Stimulated activated CD4-positive, alpha-beta T cell treated with anti-CD3 and anti-CD28 coated beads, Interleukin-4, amount 100 ng/mL, for 4 hours (primary cell): ENCODE measurements at places on chromosomes 6 and 20.

DNA sequence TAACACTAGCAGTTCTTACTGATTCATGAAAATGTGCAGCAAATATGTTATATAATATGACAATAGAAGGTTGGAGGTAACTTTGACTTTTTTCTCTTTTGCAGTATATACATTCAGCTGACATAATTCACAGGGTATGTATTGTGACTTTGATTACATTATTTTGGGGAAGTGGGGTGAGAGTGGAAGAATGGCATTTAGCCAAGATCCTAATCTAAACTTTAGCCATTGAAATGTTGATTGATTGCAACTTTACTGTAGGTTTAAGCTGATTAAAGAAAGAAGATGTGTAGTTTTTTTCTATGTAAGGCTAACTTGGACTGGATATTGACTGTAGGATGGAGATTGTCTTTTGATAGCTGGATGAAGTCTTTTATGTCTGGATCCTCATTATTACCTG lies 46.0 kb downstream of the MAPK14 start:
- DNase-seq, result no peak

GRCh38 chr6:145529582-145529981 lies 205.7 kb downstream of the EPM2A start:
- DNase-seq, result no peak

DNA sequence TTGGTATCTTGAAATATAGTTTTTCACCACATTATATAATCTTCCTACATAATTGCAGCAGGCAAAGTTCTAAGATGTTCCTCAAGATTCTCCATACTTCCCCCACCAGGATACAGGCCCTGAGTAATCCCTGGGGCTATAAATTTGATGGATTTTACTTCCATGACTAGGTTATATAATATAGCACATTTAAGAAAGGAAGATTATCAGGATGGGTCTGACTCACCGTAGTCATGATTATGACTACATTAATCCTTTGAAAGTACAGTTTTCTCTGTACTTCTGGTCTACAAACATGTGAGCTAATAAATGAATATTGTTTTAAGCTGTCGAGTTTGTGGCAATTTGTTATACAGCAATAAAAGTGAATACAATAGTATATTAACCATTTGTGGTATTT lies 122.5 kb downstream of the MACROD2 start:
- DNase-seq, result no peak

DNA sequence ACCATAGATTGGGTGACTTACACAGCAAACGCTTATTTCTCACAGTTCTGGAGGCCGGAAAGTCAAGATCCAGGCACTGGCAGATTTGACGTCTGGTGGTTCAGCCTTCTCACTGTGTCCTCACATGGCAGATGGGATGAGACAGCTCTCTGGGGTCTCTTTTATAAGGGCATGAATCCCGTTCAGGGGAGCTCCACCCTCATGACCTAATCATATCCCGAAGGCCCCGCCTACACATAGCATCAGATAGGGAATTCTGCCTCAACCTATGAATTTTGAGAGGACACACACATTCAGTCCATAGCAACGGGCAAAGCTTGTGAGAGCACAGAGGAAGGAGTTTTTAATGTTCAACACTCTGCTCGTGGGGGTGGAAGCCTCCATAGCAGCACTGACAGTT lies 27.5 kb downstream of the DAAM2 start:
- DNase-seq, result no peak

- DNase-seq, result peak; percentile 46
Observed at GRCh38 chr6:26233649-26234420, 131.2 kb upstream of the BTN3A2 start.

DNA sequence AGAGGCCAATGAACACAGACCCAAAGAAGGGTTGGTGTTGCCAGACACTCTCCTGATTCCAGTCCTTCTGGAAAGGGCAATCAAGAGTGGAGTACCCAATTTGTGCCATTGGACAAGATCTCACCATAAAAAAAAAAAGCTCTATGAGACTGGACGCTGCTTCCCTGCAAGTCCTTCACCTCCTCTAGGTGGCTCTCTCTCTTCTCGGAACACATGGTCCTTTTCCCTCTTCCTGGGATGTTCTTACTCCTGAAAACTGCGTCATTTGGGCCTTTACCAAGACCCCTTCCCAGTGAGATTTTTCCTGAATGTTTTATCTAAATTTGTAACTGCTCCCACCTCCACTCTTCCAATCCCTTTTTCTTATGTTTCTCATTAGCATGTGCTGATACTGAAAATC lies 280.8 kb downstream of the FOXA2 start:
- no peak for DNase-seq

GRCh38 chr6:6659600-6660327 lies 71.2 kb downstream of the LY86 start:
- DNase-seq, result no peak

GRCh38 chr6:76840865-76841264 lies 622.4 kb downstream of the HTR1B start:
- no peak for DNase-seq

GRCh38 chr6:19298421-19298820 lies 538.7 kb upstream of the ID4 start:
- DNase-seq, result no peak
